Tracheal epithelial cell (primary cell): ENCODE measurements at places on chromosomes 12 and 14. TPM values are rescaled to one million over a fixed set of nuclear protein-coding genes. Genes with fewer than 3 reads are reported as not detected.

The DEGS2 gene
- 0.85 and 1.4 TPM in 2 replicates for total RNA-seq

The DACT1 gene
- total RNA-seq, result 1.9 TPM in 1 of 2 replicates, not detected in the other

The DAD1 gene
- total RNA-seq, result 200 and 228 TPM in 2 replicates

The SRRM4 gene
- total RNA-seq, result not detected in 2 replicates

The MYO1H gene
- not detected in 2 replicates for total RNA-seq
